ENCODE measurements at places on chromosomes 2 and 18. TPM values are rescaled to one million over a fixed set of nuclear protein-coding genes. Genes with fewer than 3 reads are reported as not detected.

DNA sequence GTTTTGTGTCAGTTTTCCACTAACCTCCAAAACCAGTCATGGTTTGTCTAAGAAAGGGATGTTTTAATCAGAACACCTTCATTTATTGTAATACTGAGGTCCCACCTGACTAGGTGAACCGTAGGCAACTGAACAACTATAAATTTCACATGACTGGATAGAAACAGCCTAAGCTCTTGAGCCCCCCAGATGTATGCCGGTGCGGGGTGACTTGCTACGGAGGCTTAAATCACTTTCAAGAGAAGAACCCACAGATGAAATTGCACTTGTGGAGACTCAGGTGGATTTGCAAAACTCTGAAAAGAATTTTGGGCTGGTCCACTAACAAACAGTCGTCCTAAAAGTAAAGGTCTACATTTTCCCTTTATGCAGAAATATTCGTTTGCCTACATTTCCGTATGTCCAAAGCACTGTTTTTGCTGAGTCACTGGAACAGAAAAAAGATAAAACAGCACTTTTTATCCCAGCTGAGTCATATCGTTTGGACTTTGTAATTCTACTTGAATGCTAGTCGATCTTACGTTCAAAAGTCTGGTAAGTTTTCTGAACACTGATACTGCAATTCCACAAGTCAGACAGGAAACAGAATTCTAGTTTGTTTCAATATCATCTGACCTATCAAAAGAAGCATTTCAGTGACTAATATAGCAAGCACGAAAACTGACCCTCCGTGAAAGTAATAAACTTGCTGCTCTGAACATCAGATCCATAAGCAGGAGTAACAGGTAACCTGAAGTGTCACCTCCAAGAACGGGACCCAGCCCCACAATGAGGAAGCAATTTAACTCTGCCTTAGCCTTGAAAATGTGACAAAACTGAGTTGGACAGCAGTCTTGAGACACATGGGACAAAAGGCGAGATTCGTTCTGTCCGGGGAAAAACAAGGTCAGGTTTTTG lies 18.1 kb downstream of the ZNF516 start:
- DNase-seq, result peak; percentile 50

- no peak for DNase-seq
Observed at GRCh38 chr2:205586626-205587025, 95.7 kb upstream of the NRP2 start.

GRCh38 chr2:11101430-11101829 lies 53.8 kb upstream of the SLC66A3 start:
- no peak for DNase-seq

DNA sequence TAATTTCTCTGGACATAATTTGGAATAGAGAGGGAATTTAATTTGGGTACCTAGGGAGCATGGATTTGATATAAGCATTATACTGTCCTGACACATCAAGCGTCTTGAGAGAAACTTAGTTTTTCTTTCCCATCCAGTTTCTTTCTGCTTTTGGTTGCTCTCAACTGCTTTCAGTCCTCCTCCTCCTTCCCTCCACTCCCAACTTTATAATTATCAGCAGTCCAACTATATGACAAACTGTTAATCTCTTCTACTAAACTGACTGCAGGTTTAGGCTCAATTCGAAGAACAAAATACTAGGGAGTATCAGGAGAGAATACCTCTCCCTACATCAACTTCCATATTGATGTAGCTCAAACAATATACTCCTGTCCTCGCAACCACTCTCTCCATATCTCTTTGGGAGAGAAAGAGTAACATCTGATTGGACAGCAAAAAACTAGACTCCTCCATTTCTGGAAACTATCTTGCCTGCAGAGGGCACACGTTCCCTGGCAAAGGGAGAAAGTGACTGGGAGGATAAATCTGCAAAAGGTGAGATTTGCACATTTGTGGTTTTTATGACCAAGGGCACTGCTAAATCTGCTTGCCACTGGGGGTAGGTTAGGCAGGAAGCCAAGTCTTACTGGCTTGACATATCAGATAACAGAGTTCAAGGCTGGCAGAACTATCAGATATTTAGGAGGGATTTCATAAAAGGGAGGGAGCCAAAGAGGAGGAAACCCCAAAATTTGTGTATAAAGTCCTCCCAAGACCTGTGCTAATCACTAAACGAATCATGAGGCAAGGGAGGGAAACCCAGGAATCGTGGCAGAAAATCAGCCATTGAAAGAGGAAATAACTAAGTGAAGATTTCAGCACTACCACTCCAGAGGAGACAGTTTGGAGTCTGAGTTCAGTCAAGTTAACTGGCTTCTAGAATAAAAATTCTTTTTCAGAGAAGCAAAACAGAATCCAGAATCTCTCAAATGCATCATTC lies 40.0 kb downstream of the ICA1L start:
- peak; percentile 51 for DNase-seq

Gene KIF1A
- 1.9 TPM for total RNA-seq

DNA sequence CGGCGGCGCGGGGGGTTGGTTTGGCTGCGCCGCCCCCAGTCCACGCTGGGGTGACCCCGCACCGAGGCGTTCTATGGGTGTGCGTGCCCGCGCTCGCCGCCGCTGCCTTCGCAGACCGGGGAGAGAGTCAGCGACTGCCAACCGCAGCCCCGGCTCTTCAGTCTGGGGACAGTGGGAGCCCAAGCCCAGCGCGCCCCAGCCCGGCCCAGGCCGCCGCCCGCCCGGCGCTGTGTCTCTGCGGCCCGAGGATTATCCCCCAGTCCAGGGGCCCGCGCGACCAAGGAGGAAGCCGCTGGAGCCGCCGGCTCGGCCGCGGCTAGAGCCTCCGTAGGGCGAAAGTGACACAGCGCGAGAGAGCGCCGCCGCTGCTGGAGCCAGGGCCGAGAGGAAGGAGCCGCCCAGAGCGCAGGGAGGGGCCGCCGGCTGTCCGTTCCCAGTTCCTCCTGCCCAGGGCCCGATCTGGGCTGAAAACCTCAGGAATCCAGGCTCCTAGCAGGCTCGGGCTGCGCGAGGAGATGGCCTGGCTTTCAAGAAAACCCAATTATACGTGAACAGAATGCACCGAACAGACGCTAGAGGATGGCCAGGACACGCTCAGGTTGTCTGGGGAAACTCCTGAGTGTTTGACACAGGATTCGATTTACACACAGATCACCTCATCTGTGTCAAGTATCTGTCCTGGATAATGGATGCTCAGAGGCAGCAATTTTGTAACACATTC lies 2.4 kb downstream of the CTIF start:
- DNase-seq, result peak; percentile 81

Gene ITPRID2
- 323 TPM for total RNA-seq

DNA sequence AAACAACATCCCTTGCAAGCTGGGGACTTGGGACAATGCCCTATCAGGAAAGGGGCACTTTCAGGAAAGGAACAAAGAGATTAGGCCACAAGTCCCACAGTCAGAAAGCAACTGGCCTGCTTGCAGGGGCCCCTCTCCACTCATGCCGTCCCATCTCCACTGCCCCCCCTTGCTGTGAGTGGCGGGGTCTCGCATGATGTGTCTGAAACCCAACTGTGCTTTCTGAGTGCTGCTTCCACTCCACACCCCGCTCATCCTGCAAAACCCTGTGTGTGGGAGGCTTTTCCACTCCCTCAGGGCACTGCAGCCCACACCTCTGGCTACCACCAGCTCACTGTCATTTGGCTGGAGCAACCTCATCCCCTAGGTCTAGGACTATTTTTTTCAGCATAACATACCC lies 7.9 kb downstream of the HS6ST1 start:
- peak; percentile 16 for DNase-seq

Gene TLX2
- 0.12 TPM for total RNA-seq

DNA sequence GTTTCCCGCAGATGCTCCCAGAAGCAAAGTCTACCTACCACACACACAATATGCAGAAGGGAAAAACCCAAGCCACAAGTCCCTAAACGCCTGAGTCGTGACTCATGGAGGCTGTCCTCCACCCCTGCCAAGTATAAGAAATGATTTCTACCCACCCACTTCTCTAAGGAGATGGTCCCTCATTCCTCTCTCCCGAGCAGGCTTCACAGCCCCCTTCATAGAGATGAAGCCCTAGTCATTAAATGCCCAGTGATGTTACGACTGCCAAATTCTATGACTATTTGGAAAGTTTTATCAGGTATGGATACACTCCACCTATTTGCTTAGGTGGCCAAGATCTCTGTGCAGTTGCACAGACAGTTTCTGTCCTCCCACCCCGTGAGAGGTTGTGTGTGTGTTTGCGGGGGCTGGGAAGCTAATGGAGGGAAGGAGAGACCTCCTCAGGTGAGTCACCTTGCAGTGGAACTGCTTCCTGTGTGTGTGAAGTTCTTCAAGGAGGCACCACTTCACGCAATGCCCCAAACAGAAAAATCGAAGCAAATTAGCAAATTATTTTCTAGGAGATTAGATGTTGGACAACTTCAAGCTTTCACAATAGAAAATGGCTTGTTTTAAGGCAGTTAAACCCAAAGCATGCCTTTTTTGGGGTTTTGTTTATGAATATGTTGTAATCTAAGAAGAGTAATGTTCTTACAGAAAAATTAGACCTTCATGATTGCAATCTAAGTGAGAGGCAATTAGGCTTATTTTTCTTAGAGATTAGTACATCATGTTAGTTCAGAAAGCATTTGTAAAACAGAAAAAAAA lies 175.2 kb downstream of the TGIF1 start:
- peak; percentile 55 for DNase-seq

GRCh38 chr18:48348739-48349138 lies 60.4 kb downstream of the ZBTB7C start:
- DNase-seq, result no peak
